Ovary (tissue), 10 donors: ENCODE measurements at places on chromosomes 7 and 10.

GRCh38 chr10:75108684-75109458, 2.6 kb upstream of the SAMD8 start:
- no peak for DNase-seq

- no peak for DNase-seq
Observed at GRCh38 chr10:120735773-120736371, 115.3 kb upstream of the WDR11 start.

GRCh38 chr7:74101061-74101681, 17.6 kb downstream of the LIMK1 start:
- DNase-seq, result no peak

DNA sequence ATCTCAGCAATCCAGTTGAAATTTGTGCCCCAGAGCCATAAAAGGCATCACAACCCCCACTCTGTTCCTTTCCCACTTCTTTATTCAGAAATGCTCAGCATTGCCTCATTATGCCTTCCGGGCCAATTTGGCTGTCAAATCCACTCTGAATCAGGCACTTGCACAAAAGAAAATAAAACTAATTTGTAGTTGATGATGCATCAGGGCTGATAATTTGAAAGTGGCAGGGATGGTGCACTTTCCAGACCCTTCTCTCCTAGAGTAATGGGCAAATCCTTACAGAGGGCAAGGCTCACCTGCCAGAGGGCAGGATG, 147.9 kb upstream of the PDE1C start:
- no peak for DNase-seq

DNA sequence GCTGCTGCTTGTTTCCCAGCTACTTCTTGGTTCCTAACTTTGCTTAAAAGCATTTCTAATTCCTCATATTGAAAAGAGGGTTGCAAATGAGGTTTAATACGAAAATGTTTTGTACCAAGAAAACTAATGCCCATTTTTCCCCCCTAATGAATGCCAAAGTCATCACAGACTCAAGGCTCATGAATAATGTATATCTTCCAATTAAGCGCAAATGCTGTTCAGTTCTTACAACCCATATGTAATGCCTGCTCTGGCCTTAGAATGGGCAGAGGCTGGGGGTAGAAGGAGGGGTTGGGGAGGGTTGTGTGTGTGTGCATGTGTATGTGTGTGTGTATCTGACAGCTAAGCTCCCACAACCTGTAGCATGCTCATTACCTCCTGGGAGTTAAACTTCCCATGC, 901.7 kb downstream of the KCNMA1 start:
- DNase-seq, result no peak

GRCh38 chr7:9028012-9028411, 594.6 kb downstream of the NXPH1 start:
- DNase-seq, result no peak

- no peak for DNase-seq
Observed at GRCh38 chr10:121921238-121921931, 6.4 kb downstream of the ATE1 start.

DNA sequence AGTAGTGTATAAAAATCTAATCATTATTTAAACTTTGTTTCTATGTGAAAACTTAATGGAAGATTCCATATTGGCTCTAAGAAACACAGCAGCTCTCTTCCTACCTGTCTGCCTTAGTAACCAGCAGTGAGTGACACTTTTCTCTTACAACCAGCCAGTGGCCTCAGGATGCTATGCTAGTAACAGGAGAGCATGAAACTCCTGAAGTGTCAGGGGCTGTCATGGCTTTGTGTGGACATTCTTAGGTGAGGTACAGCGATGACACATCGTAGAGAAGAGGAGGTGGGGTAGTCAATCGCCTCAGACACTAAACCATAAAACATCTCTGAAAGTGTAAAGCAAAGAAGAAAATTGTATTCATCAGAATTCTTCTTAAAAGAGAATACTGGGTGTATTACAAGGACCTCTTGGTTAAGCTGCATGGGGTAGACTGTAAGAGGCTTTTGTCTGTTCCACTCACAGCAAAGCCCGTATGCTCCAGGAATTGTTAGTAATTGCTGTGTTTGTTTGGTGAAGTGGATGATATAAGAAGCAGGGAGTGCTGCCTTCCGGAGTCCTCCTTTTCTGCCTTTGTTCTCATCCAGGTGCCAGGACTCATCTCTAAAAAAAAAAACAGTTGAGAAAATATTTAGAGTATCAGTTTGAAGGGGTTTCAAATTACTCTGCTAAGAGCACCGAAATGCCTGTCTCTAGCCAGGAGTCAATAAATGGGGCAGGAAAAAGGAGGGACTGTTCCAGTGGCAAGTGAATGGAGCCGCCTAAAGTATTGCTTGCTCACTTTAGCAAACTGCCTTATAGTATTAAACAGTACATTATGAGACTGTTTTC, 518.8 kb downstream of the CNTNAP2 start:
- no peak for DNase-seq

DNA sequence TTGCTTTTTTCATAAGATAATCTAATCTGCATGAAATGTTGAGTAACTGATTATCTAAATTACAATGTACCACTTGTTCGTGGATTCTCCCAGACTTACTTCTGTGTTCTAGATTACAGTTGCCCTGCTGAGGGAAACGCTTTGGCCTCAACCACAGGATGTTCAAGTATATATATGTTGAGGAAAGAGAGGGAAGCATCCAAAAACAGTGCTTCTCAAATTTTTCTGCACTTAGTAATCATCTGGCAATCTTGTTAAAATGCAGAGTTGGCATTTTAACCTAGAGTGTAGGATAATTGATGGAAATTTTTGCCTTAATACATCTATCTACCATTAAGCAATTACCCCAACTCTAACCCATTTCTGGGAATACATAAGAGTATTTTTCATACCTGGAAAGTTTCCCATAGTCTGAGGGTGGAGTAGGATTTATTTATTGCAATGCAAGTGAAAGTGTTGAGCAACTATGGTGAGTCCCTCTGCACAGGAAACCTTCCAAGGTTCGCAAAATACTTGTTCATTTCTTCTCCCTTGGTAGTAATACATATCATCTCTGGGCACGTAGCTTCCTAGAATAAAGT, 59.6 kb upstream of the C1GALT1 start:
- DNase-seq, result no peak

DNA sequence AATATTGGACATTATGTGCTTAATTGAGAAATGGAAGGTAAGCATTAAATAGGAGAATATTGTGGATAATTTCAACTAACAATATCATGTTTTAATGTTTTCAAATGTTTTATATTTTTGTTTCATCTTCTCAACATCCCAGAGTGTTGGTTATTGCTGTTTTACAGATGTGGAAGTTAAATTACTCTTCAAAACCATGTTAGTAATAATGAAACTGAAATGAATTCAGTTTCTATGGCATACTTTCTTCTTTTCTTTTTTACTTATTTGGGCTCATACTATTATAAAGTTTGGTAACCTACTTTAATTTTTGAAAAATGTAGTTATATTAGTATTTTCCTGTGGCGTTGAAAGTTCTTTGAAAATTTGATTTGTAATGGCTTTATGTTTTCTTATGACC, 4.2 kb downstream of the GLRX3 start:
- DNase-seq, result no peak

- DNase-seq, result no peak
Observed at GRCh38 chr7:98707076-98707475, 90.0 kb downstream of the NPTX2 start.

DNA sequence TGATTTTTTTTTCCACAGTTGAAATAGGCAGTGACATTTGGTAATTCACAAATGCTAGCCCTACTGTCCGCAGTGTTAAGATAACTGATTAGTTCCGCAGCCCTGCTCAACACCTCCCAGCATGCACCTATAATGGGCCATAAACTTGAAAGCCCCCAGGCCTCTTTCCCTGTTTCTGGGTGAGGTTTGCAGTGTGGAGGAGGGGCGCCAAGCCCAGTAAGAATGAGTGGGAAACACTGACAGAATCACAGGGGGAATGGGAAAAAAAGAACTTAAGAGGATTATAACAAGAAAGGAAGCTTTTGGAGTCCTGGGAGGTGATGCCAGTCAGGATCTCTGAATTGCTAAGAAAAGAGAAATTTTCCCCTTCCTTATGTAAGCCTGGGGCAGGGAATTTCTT, 39.6 kb upstream of the SP8 start:
- DNase-seq, result no peak

GRCh38 chr7:46660402-46660980, 739.4 kb upstream of the IGFBP3 start:
- DNase-seq, result no peak

DNA sequence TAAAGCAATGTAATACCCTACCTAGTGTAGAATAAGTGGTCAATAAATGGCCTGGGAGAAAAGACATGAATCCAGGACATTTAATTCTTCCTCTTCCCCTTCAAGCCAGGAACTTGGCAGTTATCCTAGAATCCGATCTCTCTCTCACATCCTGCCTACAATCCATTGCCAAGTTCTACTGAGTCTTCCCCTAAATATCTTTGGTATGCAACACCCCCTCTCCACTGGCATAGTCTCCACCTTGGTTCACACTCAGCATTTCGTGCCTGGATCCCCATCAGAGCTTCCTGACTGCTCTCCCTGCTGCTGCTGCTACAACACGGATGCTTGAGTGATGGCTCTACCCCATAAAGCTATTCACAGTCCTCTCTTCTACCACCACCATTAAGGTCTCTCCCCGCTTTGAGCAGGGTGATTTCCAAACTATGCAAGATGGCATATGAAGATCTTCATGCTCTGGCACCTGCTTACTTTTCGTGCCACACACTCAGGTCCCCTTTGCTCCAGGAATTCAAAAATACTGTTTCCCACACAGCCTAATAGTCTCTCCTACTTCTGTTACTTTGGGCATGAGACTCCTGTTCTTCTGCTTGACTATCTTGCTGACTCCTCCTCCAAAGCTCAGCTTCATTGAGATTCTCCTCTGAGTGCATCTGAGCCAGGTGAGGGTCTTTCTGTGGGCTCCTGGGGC, 4.8 kb downstream of the ANK3 start:
- no peak for DNase-seq

- no peak for DNase-seq
Observed at GRCh38 chr7:31887006-31887405, 183.2 kb downstream of the PDE1C start.

DNA sequence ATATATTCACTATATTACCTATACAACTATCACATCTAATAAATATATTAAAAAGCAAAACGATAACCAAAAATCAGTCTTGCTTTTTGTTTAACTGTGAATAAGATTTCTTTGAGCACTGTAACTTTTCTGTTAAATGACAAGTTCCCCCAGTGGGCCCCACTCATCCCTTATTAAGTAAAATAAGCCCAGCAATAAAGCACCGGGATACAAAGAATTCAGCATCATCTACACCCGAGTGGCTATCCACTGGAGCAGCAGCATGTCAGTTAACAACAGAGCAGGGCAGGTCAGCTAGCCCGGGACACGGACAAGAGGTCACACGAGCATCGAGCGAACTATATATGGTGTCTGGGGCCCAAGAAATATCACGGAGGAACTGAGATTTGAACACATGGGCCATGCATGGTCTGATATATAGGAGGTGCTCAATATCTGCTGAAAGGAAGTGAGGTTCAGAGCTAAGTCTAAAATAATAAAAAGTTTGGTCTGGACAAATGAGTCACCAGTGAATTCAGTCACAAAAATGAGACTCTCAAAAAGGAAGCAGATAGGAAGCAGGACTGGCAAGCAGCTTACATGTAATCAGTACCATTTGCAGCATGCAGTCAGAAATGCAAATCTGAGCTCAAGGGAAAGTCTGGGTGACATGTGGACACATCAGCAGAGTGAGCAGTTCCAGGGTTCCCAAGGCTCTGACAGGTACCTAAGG, 4.1 kb downstream of the ERCC6 start:
- DNase-seq, result no peak

GRCh38 chr10:42933448-42934340, 143.2 kb upstream of the RET start:
- DNase-seq, result no peak

GRCh38 chr10:8568401-8568800, 513.9 kb downstream of the GATA3 start:
- DNase-seq, result no peak

- no peak for DNase-seq
Observed at GRCh38 chr10:132962623-132963429, 20.5 kb upstream of the CFAP46 start.

GRCh38 chr10:33216661-33217427, 117.6 kb downstream of the NRP1 start:
- DNase-seq, result no peak

DNA sequence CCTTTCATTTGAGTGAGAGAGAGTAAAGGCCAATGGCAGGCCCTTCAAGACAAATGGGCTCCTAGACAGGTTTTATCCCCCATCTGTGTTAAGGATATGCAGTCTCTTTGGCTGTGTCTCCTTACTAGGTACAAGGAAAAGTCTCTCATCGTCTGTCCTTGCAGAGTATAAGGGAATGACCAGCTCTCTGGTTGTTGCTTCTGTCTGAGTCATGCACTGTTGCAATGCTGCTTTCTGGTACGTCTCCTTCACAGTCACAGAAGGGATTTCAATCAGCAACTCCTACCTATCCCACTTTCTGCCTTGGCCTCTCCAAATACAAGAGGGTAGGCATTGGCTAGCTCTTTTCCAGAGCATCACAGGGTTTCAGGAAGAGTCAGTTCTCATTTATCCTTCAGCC, 48.1 kb downstream of the CTTNBP2 start:
- no peak for DNase-seq

- no peak for DNase-seq
Observed at GRCh38 chr7:84049071-84049836, 145.3 kb downstream of the SEMA3A start.

- DNase-seq, result no peak
Observed at GRCh38 chr10:30114881-30115625, 55.7 kb upstream of the JCAD start.

DNA sequence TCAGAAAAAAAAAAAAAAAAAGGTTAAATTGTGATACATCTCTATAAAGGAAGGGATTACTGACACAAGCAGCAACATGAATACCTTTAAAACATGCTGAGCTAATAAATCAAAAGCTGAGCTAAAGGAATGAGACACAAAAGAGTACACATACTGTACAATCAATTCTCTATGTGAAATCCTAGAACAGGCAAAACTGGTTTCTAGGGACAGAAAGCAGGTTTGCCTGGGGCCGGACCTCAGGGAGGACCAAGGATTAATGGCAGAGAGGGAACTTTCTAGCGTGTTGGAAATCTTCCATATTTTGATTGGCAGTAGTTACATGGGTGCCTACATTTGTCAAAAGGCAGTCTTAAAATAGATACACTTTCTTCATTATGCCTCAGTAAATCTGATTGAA, 52.5 kb downstream of the KLRG2 start:
- DNase-seq, result no peak

DNA sequence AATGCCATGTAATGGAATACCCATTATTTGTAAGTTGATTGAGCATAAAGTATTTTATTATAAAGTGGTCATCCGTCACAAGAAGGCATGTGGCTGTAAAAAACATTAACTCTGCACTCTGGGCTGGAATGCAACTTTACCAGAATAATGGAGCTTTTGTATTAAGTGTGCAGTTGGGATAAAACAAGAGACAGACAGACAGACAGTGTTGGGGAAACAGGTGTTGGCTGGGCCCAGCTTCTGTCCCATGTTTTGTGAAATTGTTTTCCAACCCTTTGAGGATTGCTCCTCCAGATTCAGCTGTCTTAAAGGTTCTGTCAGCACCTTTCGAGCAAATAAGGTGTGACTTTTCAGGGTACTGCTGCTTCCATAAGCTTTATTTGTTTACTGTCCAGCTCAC, 67.9 kb upstream of the NFKB2 start:
- DNase-seq, result no peak
